ENCODE measurements at places on chromosomes 6 and 20.

GRCh38 chr6:38161331-38161730 lies 341.8 kb downstream of the ZFAND3 start:
- no peak for DNase-seq

DNA sequence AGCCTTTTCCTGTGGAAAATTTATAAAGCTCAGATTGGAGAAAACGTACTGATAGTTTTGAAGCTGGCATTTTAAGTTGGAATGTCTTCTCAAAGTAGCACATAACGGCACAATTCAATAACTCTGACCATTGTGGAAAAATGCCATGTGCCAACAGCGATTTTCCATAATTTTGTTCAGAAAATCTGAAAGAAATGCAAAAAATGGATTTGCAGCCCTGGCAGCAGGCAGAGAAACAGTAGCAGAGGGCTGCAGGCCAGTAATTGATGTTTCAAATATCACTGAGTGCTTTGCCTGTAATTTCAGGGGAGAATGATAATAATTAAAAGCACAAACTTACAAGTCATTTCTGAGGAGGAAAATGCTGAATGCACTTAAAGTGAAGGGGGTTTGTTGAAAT lies 507.4 kb downstream of the MAFB start:
- DNase-seq: no peak

GRCh38 chr6:56556751-56557540 lies 85.7 kb downstream of the DST start:
- DNase-seq: no peak

DNA sequence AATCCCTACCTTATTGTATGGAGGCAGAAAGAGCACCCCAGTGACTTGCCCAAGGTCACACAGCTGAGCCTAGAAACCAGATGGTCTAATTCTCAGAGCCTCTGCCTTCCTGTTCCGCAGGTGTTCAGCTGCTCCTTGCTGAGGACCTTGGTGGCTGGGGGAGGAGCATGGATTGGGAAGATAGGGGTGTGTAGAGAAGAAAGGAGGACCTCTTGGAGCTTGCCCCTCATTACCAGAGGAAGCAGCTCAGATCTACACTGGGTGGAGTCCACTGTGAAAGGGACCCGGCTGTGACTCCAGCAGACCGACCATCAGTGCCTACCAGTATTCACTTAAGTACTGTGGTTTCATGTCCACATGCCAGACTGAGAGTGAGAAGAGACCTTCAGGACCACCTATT lies 15.2 kb downstream of the FOXP4 start:
- DNase-seq: no peak

DNA sequence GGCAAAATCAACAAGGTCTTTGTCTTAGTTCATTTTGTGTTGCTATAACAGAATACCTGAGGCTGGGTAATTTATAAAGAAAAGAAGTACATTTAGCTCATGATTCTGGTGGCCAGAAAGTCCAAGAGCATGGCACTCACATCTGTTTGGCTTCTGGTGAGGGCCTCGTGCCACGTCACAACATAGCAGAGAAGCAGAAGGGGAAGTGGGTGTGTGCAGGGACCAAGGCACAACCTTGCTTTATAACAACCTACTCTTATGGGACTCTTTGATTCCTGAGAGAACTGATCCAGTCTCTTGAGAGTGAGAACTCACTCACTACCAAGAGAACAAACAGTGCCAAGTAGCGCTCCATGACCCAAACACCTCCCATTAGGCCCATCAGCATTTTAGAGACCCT lies 25.4 kb downstream of the GABRR2 start:
- DNase-seq: no peak

GRCh38 chr6:80460257-80460865 lies 353.9 kb downstream of the BCKDHB start:
- DNase-seq: peak; percentile 46

DNA sequence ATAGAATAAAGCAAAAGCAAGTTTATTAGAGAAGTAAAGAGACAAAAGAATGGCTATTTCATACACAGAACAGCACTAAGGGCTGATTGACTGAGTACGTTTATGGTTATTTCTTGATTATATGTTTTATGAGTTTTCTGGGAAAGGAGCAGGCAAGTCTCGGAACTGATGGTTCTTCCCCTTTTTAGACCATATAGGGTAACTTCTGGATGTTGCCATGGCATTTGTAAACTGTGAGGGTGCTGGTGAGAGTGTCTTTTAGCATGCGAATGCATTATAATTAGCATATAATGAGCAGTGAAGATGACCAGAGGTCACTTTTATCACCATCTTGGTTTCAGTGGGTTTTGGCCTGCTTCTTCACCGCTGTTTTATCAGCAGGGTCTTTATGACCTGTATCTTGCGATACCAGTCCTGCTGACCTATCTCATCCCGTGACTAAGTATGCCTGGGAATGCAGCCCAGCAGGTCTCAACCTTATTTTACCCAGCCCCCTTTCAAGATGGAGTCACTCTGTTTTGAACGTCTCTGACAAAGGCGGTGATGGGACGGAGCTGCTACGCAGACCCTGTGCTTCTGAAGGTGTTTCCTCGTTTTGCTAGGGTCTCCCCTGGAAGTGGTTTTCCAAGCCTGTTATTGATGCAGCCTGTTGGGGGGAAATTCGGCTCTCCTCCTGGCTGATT lies 45.4 kb upstream of the BMP6 start:
- no peak for DNase-seq

GRCh38 chr6:152723398-152723797 lies 25.7 kb downstream of the MYCT1 start:
- DNase-seq: peak; percentile 69

DNA sequence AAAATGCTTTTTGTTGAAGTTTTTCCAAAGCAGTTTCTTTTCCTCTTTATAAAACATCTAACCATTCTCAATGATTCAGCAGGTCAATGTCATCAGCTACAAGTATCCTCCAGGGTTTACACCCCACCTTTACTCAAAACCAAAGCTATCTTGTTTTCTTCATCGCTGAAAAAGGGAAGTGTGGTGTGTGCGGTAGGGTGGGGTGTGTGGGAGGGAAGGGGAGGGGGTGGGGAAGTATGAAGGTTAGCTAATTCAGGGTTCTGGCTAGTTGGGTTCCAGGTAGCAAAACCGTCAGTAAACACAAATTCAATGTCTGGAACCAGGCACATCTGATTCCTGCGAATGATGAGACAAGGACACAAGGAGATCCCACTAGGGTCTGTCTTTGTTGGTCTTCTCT lies 189.6 kb downstream of the GJA10 start:
- DNase-seq: no peak

- DNase-seq: no peak
Measured at GRCh38 chr20:49999329-49999728, 16.5 kb downstream of the SNAI1 start.

GRCh38 chr6:107611094-107611810 lies 121.3 kb downstream of the SOBP start:
- no peak for DNase-seq

- DNase-seq: no peak
Measured at GRCh38 chr20:36856691-36857635, 19.0 kb upstream of the TLDC2 start.

GRCh38 chr6:107556082-107556481 lies 66.2 kb downstream of the SOBP start:
- DNase-seq: no peak

DNA sequence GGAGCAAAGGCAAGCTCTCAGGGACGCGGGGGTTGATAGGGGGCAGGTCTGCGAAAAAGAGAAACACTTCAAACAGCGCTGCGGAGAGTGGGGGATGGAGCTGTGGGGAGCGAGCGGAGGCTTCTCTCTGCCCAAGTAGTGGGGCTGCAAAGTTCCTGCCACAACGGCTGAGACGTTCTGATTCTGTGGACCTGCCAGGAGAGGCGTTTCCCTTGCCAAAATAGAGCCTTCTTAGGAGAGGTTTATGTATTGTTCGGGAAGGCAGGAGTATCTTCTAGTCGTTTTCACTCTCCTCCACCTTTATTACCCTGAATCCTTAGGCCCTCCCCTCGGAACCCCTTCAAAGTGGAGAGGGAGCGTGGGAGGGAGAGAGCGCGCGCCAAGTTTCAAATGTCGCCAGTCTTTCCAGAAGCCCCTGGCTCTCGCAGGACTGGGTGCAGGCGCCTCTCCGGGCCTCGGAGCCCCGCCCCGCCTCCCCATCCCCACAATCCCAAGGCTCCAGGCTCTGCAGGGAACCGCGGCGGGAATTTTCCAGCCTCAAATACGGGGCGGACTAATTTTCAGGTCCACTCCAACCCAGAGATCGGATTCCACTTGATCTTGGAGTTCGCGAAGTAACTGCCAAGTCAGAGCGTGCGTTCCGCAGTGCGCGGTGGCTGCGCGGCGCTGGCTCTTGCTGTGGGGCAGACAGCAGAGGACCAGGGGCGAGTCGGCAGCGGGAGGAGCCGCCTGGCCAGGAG lies 10.0 kb upstream of the POU3F2 start:
- DNase-seq: no peak

DNA sequence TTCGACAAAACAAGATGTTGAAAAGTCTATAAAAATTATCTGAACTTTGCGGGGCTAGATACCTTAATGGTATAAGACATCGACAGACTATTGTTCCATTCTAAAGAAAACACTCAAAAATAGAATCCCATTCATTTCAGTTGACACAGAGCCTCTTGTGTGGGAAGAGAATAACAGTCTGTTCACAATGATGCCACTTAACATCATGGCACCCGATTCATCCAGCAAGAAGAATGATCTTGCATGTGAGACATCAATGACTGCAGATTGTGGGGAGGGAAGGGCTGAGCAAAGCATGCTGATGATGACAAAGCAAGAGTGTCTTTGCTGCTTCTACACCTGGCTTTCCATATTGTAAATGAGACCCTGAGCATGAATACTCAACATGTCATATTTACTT lies 49.7 kb upstream of the ARMH2 start:
- no peak for DNase-seq

- DNase-seq: peak; percentile 91
Measured at GRCh38 chr6:26251354-26252076, 113.5 kb upstream of the BTN3A2 start.

DNA sequence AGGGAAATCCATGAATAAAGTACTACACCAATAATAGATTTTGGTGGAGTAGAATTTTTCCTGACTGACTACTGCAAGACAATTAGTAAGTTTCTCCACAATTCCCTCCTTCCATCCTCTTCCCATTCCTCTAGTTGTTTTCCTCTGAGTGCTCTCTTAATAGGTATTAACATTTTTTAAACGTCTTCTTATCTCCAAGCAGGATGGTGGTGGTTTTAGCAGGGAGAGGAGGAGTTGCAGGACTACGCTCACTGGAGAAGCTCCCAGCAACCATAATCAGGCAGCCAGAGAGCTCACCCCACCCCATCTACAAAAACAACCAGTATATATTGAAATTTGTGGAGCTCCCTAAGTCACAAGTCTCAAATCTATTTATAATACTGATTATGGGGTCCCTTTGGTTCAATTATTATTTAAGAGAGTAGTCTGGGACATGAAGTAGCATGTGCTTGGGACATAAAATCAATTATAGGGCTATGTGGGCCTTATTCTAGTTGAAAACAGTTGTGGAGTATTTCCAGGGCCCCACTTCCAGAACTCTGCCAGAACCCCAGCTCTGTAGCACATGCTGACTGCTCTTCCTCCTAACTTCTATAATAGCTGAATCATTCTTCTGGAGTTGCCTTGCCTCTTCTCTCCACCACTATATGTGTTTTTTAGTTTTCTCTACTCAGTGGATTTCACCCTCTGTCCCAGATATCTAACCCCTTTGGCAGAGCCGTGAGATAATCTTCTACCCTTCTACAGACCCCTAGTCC lies 49.8 kb downstream of the MYB start:
- no peak for DNase-seq

GRCh38 chr6:161836643-161837448 lies 563.0 kb upstream of the AGPAT4 start:
- DNase-seq: no peak

GRCh38 chr20:41320976-41321375 lies 3.4 kb upstream of the ZHX3 start:
- no peak for DNase-seq

GRCh38 chr6:111122458-111123286 lies 35.4 kb downstream of the SLC16A10 start:
- no peak for DNase-seq

- DNase-seq: no peak
Measured at GRCh38 chr6:90442366-90442765, 144.5 kb downstream of the MAP3K7 start.

- DNase-seq: no peak
Measured at GRCh38 chr6:3267162-3267561, 8.4 kb downstream of the PSMG4 start.

GRCh38 chr6:45398075-45398813 lies 20.5 kb upstream of the SUPT3H start:
- peak; percentile 64 for DNase-seq

- DNase-seq: no peak
Measured at GRCh38 chr20:7029019-7029418, 261.5 kb downstream of the BMP2 start.
